ENCODE measurements at places on chromosomes 2 and 18.

DNA sequence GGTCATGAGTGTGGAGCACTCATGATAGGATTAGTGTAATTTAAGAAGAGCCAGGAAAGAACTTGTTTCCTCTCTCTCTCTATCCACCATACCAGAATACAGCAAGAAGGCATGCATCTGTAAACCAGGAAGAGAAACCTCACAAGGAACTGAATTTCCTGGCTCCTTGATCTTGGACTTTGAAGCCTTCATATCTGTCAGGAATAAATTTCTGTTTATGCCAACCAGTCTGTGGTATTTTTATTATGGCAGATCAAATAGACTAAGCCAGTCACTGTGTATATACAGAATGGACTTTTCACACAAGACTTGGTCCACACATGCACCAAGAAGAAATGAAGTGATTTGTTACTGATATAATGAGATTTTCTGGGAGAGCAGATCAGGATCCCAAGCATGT is 930.1 kb upstream of the TMEFF2 start:
- no peak for DNase-seq

DNA sequence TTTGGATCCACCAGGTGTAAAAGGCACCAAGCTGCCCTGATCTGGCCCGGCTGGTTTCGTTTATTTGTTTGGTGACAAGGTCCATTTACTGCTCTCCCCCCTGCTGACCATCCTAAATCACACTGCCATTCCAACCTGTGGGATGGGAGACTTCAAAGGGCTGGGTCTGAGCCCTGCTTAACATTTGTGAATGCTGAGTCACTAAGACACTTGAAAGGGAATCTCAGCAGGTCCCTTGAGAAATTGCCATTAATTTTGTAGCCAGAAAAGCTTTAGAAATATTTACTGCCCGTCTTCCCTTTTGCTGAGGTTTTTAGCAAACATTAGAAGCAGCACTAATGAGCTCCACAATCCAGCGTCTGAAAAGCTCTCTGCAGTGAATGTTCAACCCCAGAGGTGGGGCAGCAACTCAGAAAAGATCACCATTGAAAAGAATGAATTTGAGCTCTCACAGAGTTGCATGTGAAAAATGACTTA is 133.8 kb downstream of the ARL4C start:
- DNase-seq, result no peak

GRCh38 chr2:233242231-233242927 is 9.1 kb upstream of the ATG16L1 start:
- DNase-seq, result no peak

GRCh38 chr18:34936772-34937171 is 104.4 kb upstream of the MAPRE2 start:
- DNase-seq, result no peak

DNA sequence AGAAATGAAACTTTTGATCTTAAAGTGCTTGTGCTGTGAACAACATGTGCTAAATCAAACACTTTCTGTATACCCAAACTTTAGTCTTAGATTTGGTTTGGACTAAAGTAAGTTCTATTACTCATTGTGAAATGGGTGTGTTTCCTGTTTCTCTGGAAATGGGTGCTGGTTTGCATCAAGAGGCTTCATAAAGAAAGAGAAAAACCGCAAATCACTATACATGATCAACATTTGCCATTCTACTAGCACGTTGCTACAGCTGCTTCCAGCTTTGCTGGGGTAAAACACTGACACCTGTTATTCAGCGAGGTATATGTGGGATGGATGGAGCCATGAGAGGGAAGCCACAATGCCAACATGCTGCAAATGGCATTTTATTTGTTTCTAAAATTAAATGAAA is 547.0 kb upstream of the ACVR2A start:
- DNase-seq, result no peak

GRCh38 chr2:44769349-44770011 is 172.0 kb upstream of the SIX3 start:
- no peak for DNase-seq

DNA sequence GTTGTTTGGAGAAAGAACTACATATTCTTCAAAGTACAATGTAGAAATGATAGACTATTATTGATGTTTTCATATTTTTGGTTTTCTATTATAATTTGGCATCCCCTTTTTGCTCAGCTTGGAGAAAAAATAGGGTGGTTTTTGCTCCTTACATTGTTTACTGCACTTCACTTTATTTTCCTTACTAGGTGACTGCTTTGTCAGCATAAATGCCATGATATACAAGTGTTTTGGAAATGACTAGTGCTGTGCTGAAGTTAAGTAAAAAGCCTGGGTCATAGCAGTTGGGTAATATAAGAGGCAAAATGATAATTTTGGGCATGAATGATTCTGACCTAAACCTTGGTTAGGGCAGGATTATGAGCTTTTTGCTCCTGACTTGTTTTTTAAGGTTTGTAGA is 250.9 kb downstream of the KCNS3 start:
- DNase-seq, result no peak

DNA sequence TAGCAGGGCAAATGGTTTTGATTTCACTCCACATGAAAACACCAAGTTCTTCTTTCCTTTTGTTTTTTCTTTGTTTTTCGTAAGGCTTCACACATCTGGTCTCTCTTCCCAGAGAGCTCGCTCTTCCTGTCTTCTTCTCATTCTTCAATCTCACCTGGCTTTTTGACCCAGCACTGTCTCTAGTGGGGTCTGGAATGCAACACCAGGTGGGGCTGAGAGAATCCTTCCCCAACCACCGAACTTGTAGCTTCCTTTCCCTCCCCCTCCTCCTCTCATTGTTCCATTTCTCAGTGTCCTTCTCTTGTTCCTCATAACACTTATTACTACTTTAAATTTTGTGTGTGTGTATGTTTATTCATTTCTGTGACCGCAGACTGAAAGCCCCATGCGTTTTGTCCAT is 13.5 kb upstream of the PIEZO2 start:
- no peak for DNase-seq

DNA sequence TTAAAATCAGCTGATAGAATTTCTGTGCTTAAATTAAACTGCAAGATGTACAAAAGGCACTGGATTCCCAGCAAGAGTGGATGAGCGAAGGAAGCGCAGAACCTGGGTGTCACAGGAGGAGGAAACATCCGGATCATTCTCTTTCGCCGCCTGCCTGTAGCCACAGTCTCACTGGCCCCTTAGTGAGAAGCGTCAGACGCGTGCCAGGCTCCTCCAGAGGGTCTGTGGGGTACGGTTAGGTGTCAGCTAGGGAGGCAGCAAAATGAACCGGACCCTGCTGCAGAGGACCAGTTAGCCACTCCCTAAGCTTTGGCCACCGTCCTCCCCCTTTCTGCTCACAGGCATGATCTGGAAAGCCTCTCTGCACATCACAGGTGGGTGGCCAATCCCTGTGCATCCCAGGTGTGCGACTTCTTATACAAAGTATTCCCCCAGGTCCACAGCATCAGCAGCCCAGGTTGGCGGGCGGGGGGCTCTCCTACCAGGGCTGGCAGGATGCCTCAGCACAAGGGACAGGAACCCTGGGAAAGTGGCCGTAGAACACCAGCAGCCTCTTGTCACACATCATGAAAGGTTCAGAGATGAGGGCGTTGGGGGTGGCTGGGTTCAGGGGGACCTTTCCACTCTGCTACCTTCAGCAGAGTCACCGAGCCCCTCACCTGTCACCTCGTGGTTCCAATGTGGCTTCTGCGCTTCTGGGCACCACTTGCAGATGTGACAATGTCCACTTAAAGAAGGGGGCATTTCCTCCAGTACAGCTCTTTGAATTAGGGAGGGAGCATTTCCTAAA is 61.1 kb upstream of the SLC66A3 start:
- no peak for DNase-seq

DNA sequence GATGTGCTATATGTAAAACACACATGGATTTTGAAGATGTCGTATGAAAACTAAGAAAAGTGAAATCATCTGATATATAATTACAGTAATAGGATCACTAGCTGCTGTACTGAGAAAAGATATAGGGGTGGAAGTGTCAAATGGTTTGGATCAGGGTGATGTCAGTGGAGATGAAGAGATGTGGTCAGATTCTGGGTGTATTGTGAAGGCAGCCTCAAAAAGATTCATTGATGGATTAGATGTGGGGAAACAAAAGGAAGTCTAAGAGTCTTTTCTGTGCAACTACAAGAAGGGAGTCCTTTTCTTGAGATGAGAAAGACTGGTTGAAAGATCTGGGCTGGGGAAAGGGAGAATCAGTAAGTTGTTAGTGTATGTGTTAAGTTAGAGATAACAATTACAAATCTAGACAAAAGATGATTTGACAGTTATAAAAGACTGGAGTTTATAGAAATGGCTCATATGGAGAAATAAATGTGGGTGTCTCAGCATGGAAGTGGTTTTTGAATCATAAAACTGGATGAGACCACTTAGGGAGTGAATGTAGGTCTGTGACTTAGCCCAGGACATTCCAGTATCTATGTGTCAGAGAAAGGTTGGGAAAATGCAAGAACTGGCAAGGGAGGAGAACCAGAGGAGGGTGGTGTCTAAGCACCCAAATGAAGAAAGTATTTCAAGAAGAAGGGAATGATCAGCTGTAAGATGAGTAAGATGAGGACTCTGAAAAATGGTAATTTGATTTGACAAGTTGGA is 347.4 kb downstream of the PARD3B start:
- no peak for DNase-seq

- DNase-seq, result no peak
Measured at GRCh38 chr2:237650455-237650850, 23.1 kb downstream of the LRRFIP1 start.

Measured in SHP77 treated with DMSO at 0.1 percent for 48 hours (cell line).